Activated naive CD4-positive, alpha-beta T cell (primary cell): ENCODE measurements at places on chromosomes 3 and 15.

DNA sequence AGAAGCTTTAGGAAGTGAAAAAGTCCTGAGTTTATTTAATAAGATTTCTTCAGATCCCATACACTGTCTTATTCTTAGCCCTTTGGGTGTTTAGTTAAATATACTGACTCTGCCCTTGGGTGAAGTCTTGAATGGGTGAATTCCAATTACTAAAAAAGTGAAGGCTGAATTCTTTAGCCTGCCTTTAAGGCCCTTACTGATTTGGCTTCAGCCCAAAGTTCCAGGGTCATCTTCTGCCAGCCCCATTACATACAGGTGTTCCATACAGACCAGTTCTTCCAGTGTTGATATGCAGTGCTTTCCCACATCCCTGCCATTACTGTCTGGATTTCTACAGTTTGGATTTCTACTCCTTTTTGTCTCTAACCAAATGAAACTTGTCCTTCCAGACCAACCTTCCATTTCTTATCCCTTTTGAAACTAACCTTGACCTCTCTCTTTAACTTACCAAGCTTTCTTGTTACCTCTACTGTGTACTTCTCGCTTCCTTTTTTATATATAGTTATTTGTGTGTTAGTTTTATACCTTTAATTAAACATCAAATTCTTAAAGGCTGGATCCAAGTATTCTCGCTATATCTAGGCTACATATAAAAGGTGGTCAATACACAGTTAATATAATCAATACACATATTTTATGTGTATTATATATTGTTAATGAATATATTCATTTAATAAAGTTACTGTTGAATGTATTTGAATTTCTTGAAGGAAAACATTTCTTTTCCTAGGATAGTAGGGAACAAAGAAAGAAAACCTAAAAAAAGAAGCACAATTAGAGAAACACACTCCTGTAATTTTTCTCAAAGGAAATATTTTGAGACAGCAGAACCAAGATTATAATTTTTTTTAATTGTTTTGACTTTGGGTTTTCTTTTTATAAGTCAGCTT, 15.0 kb downstream of the MBNL1 start:
- DNase-seq: no peak

DNA sequence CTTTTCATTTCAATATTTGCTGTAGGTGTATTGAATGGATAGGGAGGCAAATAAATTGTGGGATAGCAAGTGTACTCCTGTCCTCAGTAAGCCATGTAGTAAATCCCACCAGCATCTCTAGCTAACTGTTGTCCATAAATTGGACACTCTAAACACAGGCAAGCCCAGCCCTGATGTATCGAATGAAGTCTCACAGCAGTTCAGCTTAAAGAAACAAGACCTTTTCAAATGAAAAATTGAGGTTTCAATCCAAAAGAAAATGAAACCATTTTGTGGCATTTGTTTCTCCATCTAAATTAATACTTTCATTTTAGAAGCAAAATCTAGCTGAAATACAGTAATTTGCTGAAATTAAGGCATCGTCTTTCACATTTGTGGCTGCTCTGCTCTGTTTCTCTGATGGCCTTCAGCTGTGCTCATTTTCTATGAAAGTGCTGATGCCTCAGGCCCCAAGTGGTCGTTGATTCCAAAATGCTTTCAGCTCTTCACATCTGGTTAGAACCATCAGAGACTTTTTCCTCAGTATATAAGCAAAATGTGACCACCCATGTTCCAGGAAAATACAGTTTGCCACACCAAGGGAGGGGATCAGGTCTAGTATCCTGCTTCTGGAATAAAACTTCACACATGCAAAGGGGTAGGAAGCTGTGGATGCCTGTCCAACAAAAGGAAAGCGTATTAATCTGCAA, 245.0 kb downstream of the ZMAT3 start:
- DNase-seq: no peak

DNA sequence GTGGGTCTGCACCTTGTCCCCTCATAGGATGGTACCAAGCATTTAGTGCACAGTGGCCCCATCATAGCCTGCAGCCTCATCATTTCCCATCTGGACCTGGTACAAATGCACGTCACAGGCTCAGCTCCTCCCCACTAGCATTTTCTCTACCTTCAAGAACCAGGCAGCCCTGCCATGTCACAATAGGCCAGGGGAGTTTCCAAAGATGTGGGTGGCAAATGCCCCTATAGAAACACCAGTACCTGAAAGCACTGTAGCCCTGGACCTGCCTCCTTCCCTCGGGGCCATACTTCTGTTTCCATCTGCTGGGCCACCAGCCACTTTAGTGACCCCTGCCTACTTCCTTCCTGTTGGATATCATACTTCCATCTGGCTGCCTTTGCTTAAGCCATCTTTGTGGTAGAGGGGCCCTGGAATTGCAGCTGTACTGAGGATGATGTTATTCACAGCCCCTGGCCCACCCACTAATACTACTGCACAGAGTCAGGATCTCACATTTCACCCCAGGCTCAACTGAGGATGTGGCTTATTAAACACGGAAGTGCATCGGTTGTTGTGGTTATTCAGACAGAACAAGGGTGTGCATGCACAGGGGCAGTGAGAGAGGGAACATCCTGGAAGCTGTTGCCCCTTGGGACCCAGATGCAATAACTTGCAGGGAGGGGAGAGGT, 3.8 kb downstream of the TCTA start:
- DNase-seq: peak; percentile 10

- no peak for DNase-seq
Observed at GRCh38 chr15:62636823-62637573, 405.5 kb upstream of the TPM1 start.

DNA sequence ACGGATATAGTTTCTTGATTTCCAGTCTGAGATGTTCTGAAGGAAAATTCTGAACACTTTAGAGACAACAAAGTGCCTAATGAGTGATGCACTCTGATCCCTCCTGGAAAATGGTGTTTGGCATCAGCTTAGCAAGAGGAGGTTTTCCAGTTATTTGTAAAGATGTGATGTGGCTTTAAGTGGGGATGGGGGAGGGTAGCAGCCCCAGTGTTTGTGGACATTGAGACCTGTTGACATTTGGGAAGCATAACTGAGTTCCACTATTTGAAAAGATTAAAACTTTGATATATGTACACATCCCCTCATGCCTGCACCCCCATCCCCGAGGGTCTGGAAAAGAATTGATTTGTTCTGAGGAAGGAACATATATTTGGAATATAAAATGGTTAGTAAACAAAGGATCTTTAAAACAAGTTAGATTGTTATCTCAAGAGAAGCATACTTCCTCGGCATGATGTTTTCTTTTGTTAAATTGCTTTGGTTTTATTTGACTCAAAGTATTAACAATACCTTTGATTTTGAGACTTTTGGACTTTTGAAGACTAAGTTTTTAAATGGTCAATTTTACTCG, 6.5 kb downstream of the IGF1R start:
- no peak for DNase-seq

DNA sequence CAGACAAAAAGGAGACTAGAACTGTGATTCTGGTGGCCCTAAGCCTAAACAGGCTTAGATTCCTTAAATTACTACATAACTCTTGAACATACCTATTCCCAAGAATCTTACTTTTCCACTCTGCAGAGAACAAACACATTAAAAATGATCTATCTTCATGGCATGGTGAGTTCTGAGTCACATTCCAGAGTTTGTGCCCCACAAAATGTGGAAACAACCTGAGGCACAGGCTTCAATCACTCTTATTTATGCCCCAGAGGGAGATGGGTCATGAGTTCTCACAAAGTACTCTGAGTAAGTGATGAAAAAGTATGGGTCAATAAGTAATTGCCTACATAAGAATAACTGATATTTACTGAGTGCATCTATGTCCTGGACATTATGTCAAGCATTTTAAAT, 137.5 kb upstream of the SLC2A2 start:
- no peak for DNase-seq

GRCh38 chr3:49641921-49642707, 32.0 kb upstream of the APEH start:
- no peak for DNase-seq

- DNase-seq: no peak
Observed at GRCh38 chr3:212432-212831, 15.9 kb downstream of the CHL1 start.

DNA sequence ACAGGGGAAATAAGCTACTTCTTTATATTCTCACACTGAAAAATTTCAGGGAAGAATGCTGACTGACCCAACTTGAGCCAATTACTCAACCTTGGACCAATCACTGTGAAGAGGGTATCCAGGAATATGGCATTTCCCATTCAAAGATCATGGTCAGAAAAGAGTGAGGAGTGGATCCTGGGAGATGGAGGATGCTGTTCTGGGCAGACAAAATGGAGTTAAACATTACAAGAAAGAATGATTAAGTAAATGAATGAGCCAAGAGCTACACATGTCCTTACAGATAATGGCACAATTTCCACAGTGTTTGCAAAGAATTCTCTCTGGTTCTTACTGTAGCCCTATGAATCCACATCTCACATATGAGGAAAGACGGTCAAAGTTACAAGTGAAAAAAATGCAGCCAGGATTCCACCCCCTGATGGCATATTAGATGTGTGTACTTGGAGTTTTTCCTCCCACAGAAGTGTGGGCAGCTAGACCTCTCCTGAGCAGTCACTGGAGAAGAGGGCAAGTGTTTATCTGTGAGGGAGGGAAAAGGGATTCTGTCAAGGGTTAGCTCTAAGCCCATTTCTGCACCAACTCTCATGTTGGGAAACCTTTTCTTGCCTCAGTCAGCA, 33.8 kb downstream of the AMOTL2 start:
- no peak for DNase-seq
